ENCODE measurements at places on chromosomes 12 and 14. TPM values are rescaled to one million over a fixed set of nuclear protein-coding genes. Genes with fewer than 3 reads are reported as not detected.

Gene SLC5A8
- not detected for total RNA-seq

Gene RDH12
- total RNA-seq, result not detected

Gene POP5
- total RNA-seq, result 29.9 TPM

Gene CFAP73
- not detected for total RNA-seq

Gene B4GALNT1
- 1.3 TPM for total RNA-seq

Gene SLCO1B1
- not detected for total RNA-seq

Gene PRICKLE1
- 9.6 TPM for total RNA-seq

Gene GALNT6
- total RNA-seq, result 12.9 TPM

Gene ZDHHC22
- total RNA-seq, result not detected
